ENCODE measurements at places on chromosomes 16 and 17.

DNA sequence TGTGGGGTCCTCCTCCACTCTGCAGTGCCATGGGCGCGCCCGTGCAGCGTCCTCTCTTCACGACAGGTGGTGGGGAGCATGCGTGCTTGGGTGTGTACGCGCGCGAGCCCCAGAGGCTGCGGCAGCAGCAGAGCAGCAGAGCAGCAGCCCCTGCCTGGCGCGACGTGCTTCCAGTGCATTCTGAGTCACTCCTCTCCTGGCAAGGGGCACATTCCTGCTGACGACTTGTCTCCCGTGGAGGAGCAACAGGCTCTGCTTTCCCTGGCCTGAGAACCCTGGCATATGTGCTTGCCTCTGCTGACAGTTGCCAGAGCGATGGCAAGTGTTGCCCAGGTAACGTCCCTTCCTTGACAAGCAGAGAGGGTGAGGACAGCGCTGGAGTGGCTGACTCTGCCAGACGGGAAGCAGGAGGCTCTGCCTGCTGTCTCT is 133.8 kb upstream of the PLCG2 start:
- peak; percentile 94 for DNase-seq

GRCh38 chr17:68794636-68795434 is 160.4 kb downstream of the ABCA8 start:
- peak; percentile 29 for DNase-seq

DNA sequence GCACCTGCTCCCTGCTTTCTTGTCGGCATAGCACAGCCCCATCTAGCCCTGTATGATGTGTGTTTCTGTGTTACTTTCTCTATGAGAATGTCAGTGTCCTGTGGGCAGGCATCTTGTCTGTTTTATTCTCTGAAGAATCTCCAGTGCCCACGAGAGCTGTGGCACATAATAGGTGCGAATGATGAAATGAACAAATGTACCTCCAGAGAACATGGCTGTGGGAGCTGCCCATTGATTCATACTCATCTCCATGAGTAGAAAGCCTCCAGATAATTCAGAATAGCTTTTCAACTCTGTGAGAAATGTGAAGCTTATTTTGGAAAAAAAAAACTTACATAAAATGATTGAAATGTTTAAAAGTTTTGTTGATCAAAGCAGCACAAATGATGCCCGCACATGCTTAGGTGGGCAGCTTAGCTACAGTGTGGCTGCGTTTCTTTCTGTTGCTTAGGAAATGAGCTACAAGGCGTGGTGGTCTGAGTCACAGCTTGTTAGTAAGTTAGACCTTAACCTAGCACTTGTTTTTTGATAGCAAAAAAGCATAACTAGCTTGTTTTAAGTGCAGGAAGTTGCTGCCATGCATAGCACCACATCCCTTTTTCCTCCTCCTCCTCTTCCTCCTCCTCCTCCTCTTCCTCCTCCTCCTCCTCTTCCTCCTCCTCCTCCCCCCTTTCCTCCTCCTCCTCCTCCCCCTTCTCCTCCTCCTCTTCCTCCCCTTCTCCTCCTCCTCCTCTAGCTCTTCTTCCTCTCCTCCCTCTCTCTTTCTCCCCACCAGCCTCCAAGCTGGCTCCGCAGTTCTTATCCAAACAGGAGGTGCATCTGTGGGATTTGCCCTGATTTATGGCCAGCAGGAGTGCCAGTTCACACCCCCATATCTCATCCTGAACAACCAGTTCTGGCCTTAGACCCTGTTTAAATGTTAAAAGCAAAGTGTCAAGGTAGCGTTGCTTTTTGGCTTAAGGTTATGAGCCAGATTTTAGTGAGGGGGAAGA is 221.5 kb downstream of the IRF8 start:
- no peak for DNase-seq

DNA sequence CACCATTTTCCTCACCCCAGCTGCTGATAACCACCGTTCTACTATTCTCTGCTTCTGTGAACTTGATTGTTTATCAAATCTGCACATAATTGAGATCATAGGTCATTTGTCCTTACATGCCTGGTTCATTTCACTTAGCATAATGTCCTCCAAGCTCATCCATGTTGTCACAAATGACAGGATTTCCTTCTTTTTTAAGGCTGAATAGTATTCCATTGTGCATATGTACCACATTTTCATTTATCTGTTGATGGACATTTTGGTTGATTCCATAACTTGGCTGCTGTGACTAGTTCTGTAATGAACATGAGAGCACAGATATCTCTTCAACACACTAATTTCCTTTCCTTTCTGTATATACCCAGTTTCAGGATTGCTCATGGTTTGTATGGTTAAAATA is 225.3 kb upstream of the TBX2 start:
- no peak for DNase-seq
